ENCODE measurements at places on chromosomes 7 and 10. TPM values are rescaled to one million over a fixed set of nuclear protein-coding genes. Genes with fewer than 3 reads are reported as not detected.

GIMAP1 gene
- 76.8 TPM for total RNA-seq

FBXL13 gene
- total RNA-seq, result 1.4 TPM

KLLN gene
- total RNA-seq, result 0.69 TPM

PDGFA gene
- total RNA-seq, result 0.66 TPM

DNA sequence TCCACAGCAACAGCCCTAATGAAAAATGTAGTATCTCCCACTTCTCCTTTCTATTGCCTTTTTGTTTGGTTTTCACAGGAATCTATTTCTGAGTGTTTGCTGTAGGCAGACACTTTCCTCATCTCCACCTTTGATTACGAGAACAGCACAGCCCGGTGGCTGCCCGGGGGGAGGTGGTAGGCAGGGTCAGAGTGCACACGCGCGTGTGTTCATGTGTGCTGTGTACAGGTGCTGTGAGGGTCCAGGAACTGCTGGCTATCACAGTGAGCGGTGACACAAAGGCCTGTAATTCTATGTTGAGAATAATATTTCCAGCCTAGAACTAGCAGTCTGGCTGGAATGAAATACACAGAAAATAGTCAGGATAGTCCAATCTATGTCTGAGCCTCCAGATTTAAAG, 212.8 kb downstream of the ADARB2 start:
- no peak for DNase-seq

- no peak for DNase-seq
These were observed 28.9 kb downstream of the NXPH1 start for GRCh38 chr7:8462309-8462708.

- DNase-seq, result no peak
These were observed 17.4 kb upstream of the PRKAG2 start for GRCh38 chr7:151894111-151895007.

- DNase-seq, result no peak
These were observed 171.1 kb downstream of the GRM3 start for GRCh38 chr7:86814661-86815379.

DNA sequence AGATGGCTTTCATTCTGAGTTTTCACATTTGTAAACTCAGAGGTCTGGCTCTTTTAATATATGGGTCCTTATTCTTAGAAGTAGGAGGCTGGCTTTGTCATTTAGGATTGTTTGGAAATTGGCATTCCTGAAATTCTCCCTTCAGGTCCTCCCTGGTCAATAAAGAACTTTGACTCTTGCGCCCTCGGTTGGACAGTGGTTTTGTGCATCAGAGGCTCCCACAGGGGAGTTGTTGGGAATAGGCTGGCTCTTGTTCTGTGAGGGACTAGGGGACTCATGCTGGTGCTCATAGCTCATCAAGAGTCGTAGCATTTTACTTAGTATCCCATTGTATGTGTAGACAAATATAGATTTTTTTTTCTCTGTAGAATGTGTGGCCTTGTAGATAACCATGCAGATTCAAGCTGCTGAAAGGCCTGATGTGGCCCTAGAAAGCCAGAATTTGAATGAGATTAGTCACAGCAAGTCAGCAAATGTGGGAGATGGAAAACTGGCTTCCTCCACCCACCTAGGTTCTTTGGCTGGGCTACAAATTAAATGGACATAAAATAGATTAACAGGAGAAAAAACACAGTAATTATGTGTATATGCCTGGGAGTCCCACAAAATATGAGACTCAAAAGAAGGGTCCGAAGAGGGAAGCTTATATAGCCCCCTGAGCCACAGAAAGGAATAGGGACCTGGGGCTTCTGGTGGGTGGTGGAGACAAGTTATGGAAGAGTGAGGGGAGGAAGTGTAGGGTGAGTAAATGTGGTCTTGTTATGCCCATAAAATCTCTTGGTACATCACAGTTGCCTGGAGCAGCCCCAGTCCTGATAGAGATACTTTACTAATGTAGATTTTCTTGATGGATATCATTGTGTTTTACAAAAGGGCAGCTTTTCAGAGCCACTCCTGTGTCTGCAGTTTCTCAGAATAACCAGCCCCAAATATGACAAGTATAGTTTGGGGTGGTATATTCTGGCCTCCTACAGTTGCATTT, 94.6 kb upstream of the BTBD16 start:
- no peak for DNase-seq
